ENCODE measurements at places on chromosomes 6 and 20. TPM values are rescaled to one million over a fixed set of nuclear protein-coding genes. Genes with fewer than 3 reads are reported as not detected.

GRCh38 chr6:142857796-142858555 lies 87.0 kb downstream of the HIVEP2 start:
- DNase-seq, result no peak

GRCh38 chr6:169254456-169255316 lies 1.0 kb upstream of the THBS2 start:
- DNase-seq, result no peak

HLA-DQA2 gene
- not detected for total RNA-seq

GRCh38 chr6:158626360-158627167 lies 18.0 kb downstream of the DYNLT1 start:
- DNase-seq, result no peak

DNA sequence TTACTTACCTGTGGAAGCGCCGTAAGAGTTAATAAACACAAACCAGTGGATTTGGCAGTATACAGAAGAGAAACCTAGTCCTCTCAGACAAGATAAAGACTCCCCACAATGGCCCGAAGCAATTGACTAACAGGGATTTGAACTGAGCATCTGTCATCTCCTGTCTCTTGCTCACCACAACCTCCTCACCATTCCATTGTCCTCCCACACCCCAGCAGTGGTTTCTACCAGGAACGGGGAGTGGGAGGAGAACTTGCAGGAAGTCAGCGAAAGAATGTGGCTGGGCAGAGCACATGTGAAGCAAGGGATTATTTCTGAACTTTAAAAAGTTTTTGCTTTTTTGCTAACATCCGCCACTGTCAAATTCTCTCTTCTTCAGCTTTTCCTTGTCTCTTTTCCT lies 24.6 kb upstream of the TAAR1 start:
- no peak for DNase-seq

GRCh38 chr6:33243476-33243875 lies 28.2 kb downstream of the VPS52 start:
- no peak for DNase-seq

- peak; percentile 18 for DNase-seq
These were observed 156.3 kb upstream of the RNF24 start for GRCh38 chr20:4171538-4172116.
